Thyroid gland (tissue), 4 donors: ENCODE measurements at places on chromosomes 13 and 19.

DNA sequence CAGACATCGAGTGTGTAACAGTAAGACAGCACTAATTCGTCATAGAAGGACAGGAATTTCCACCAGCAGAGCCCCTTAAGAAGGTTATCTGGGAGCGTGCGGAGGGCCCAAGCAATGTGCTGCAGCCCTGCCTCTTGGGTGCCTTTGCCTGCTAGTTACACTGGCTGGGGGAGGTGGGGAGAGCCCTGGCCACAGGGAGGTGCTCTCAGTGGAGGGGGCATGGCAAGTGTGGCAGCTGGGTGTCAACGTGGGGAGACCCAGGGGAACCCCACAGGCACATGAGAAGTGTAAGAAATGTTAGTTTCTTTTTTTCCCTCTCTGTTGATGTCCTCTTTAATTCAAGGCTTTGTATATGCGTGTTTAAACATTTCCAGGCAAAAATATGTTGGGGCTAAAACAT, 50.9 kb upstream of the TMTC4 start:
- H3K36me3 ChIP-seq = no peaks in the 10 kb centered on the region
- H3K27ac ChIP-seq = no peak overlapping the region
- no peak overlapping the region for H3K4me3 ChIP-seq
- DNase-seq = no peak
- no peaks in the 10 kb centered on the region for H3K27me3 ChIP-seq

- no peak overlapping the region for H3K4me3 ChIP-seq
- no peak overlapping the region for H3K27ac ChIP-seq
- H3K27me3 ChIP-seq = no peaks in the 10 kb centered on the region
- H3K36me3 ChIP-seq = peaks cover 5% of the 10 kb centered on the region
- no peak for DNase-seq
- no peaks in the 10 kb centered on the region for H3K4me1 ChIP-seq
Measured at GRCh38 chr13:75802161-75802560, 166.0 kb downstream of the LMO7 start.

- H3K4me3 ChIP-seq = no peak overlapping the region
- no peaks in the 10 kb centered on the region for H3K27me3 ChIP-seq
- H3K27ac ChIP-seq = no peak overlapping the region
- DNase-seq = no peak
Measured at GRCh38 chr19:28785971-28786370, 427.0 kb downstream of the UQCRFS1 start.

GRCh38 chr13:97215325-97215724, 6.8 kb upstream of the MBNL2 start:
- H3K27me3 ChIP-seq = no peaks in the 10 kb centered on the region
- H3K4me3 ChIP-seq = no peak overlapping the region
- H3K4me1 ChIP-seq = no peaks in the 10 kb centered on the region
- DNase-seq = no peak
- H3K27ac ChIP-seq = no peak overlapping the region

GRCh38 chr19:6849876-6850275, 37.5 kb upstream of the ADGRE1 start:
- H3K27ac ChIP-seq = no peak overlapping the region
- no peaks in the 10 kb centered on the region for H3K27me3 ChIP-seq
- no peaks in the 10 kb centered on the region for H3K36me3 ChIP-seq
- H3K4me1 ChIP-seq = no peaks in the 10 kb centered on the region
- no peak overlapping the region for H3K4me3 ChIP-seq
- DNase-seq = no peak

DNA sequence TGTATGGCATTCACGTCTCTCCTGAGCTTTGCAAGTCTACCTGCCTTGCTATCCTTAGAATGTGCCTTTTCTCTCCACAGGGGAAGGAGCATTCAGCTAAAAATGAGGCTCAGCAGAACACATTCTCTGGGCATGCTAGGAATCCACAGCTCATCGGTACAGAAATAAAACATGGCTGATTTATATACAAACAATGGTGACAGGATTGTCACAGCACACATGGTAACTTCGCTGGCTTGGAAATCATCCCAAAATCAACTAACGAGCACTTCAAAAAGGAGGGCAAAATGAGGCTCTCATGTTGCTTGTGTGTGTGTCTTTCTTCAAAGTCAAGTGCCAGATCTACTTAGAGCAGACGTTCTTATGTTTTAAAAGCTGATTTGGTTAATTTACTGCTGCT, 373.0 kb downstream of the FGF14 start:
- no peak for DNase-seq
- no peaks in the 10 kb centered on the region for H3K36me3 ChIP-seq
- H3K4me1 ChIP-seq = no peaks in the 10 kb centered on the region
- H3K27me3 ChIP-seq = no peaks in the 10 kb centered on the region
- no peak overlapping the region for H3K27ac ChIP-seq

GRCh38 chr19:24029941-24030636, 56.9 kb upstream of the ZNF254 start:
- peaks cover 9% of the 10 kb centered on the region for H3K4me1 ChIP-seq
- no peaks in the 10 kb centered on the region for H3K36me3 ChIP-seq
- H3K27ac ChIP-seq = no peak overlapping the region

DNA sequence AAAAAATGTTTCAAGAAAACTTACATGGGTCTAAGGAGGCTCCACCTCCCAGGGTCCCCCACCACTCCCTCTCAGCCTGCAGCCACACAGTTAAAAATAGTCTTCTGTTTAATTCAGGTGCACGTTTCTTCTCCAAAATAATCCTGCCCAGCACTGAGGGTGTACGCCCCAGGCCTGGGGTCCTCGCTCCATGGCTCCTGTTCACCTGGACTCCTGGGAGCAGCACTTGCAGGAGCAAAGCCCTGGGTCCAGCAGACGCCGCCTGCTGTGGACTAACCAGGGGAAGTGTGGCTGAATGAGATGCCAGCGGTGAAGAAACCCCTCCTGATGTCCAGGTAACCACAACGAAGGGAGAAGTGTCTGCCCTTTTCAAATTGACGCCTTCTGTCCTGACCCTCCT, 41.3 kb upstream of the CD33 start:
- H3K4me1 ChIP-seq = no peaks in the 10 kb centered on the region
- H3K4me3 ChIP-seq = no peak overlapping the region
- no peak overlapping the region for H3K27ac ChIP-seq
- no peak for DNase-seq
- H3K36me3 ChIP-seq = no peaks in the 10 kb centered on the region

- H3K36me3 ChIP-seq = no peaks in the 10 kb centered on the region
- no peaks in the 10 kb centered on the region for H3K4me1 ChIP-seq
- no peak overlapping the region for H3K27ac ChIP-seq
- no peak for DNase-seq
Measured at GRCh38 chr19:30743011-30743410, 370.8 kb downstream of the ZNF536 start.

GRCh38 chr13:33284916-33285315, 639 bp downstream of the STARD13 start:
- H3K4me3 ChIP-seq = peak overlapping the region; percentile 44
- H3K4me1 ChIP-seq = peaks cover 43% of the 10 kb centered on the region
- H3K27ac ChIP-seq = peak overlapping the region; percentile 95

DNA sequence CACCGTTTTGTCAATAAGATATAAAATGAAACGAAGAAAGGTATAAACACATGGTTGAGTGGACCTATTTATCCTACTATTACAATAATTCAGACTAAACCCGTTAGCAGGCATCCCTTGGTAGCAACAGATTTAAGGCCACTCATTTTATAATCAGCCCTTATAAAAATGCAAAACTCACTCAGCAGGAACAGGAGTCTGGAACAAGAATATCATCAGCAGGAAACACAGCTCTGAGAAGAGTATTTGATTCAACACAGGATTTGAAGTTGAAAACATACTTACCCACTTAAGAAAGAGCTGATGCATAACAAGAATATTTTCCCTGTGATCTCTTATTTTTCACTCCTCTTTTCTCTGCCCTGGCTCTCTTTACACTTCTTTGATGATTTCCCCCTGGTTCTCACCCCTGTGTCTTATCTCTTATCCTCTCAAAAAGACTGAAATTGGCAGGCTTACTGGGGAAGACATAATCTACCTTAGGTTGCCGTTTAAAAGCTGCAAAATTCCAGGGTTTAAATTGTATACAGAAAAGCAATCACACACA, 1722.7 kb downstream of the SLITRK5 start:
- H3K4me1 ChIP-seq = peaks cover 6% of the 10 kb centered on the region
- H3K36me3 ChIP-seq = no peaks in the 10 kb centered on the region
- H3K27me3 ChIP-seq = no peaks in the 10 kb centered on the region
- H3K4me3 ChIP-seq = no peak overlapping the region

DNA sequence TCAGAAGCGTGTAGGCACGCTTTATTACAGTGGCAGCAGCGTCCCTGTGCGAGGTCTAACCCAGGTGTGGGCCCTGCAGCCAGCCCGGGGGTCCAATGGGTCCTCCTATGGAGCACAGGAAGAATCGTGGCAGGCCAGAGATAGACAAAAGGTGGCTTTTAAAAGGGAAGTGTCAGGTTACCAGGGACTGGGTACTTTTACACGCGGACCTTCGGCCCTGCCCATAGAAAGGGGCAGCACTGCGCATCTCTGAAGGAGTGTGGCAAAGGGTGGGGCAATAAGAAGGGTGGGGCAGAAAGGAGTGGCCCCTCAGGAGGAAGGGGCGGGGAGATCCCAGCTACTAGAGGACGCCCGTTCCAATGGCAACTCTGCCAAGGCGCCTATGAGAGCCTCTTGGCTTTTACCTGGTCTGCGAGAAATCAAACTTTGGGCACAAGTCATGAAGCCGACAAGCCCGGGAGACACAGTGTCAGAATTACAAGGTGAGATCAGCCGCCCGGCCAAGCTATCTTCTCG, 1419.8 kb downstream of the UQCRFS1 start:
- DNase-seq = peak; percentile 86
- H3K4me3 ChIP-seq = peak overlapping the region; percentile 52
- peaks cover 18% of the 10 kb centered on the region for H3K4me1 ChIP-seq
- H3K27me3 ChIP-seq = no peaks in the 10 kb centered on the region
- no peaks in the 10 kb centered on the region for H3K36me3 ChIP-seq

DNA sequence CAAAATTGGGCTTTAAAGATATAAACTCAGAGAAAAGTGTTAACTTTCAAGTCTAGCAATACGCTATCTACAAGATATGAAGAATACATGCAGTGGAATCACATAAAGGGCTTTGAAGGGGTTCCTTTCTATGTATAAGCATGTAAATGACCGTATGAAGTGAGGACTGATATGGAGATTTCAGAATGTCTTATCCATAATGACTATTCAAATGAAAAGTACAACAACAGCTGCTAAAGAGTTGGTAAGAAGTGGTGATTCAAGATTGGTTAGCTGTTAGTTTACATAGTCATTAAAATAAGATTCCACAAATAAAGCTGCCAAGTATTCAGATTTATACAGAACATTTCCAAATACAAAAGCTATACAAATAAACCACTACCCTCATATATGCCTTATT, 153.4 kb upstream of the STARD13 start:
- no peaks in the 10 kb centered on the region for H3K36me3 ChIP-seq
- DNase-seq = no peak
- H3K27ac ChIP-seq = no peak overlapping the region
- H3K4me3 ChIP-seq = no peak overlapping the region
- H3K4me1 ChIP-seq = no peaks in the 10 kb centered on the region

GRCh38 chr13:22703601-22704209, 477.1 kb upstream of the SGCG start:
- no peak overlapping the region for H3K4me3 ChIP-seq
- H3K4me1 ChIP-seq = no peaks in the 10 kb centered on the region
- no peaks in the 10 kb centered on the region for H3K36me3 ChIP-seq
- H3K27ac ChIP-seq = no peak overlapping the region
- no peaks in the 10 kb centered on the region for H3K27me3 ChIP-seq

- no peak overlapping the region for H3K4me3 ChIP-seq
- DNase-seq = no peak
- no peaks in the 10 kb centered on the region for H3K36me3 ChIP-seq
- no peaks in the 10 kb centered on the region for H3K27me3 ChIP-seq
Measured at GRCh38 chr13:101092985-101093384, 323.3 kb downstream of the NALCN start.

DNA sequence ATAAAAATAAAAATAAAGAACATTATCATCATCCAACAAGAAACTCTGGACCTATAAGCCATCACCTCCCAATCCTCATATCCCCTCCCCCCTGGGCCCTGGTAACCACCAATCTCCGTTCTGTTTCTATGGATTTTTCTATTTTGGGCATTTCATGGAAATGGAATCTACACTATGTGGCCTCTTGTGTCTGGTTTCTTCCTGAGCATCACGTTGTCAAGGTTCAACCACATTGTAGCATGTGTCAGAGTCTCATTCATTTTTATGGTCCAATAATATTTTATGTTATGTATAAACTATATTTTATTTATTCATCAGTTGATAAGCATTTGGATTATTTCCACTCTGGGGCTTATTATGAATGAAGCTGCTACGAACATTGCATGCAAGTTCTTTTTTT, 26.9 kb downstream of the SULT2B1 start:
- peaks cover 5% of the 10 kb centered on the region for H3K4me1 ChIP-seq
- no peak overlapping the region for H3K27ac ChIP-seq

- H3K36me3 ChIP-seq = no peaks in the 10 kb centered on the region
- no peak for DNase-seq
- H3K4me1 ChIP-seq = no peaks in the 10 kb centered on the region
- H3K27ac ChIP-seq = no peak overlapping the region
Measured at GRCh38 chr13:84446972-84447639, 564.8 kb upstream of the SLITRK1 start.

DNA sequence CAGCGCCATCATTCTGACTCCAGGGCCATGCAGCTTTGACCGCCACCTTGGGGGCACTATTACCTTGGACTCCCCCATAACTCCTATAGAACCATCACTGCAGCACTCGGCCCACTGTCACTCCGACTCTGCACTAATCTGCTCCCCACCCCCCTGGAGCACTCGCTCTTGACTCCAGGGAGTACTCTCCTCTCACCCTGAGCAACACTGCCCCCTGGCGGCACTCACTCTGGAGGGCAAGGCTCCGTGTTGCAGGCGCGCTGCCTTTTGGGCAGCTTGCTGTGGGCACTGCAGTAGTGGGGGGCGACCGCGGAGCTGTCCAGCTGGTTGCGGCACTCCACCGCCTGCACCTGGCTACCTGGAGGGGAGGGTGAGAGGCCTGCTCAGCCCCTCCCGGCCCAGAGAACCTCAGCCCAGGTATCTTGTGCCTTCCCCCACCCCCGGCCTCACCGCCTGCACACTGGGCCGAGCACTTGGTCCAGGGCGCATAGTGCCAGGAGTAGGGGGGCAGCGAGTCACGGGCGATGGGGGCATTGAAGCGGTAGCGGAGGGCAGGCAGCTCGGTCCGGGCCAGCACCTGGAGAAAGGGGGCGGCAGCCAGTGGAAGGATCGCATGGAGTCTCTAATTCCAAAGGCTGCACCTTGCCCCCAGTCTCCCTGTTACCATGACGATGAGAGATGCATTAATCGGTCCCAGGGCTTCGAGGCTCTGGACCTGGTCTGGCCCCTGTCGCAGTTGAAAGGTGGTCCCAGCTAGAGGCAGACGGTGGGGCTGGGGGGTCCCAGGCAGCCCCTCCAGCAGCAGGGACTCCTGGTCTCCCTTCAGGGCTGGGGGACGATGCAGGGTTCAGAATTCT, 8.9 kb upstream of the MYO1F start:
- no peaks in the 10 kb centered on the region for H3K36me3 ChIP-seq
- no peaks in the 10 kb centered on the region for H3K4me1 ChIP-seq
- no peak overlapping the region for H3K27ac ChIP-seq
- DNase-seq = peak; percentile 54
- H3K4me3 ChIP-seq = no peak overlapping the region
